GM12865 (cell line): ENCODE measurements at places on chromosomes 3 and 15.

GRCh38 chr3:37028329-37028728 is 35.0 kb downstream of the MLH1 start:
- DNase-seq, result no peak

GRCh38 chr3:120348065-120348990 is 826 bp downstream of the LRRC58 start:
- peak; percentile 75 for DNase-seq

GRCh38 chr15:66630801-66631351 is 65.1 kb upstream of the LCTL start:
- no peak for DNase-seq

GRCh38 chr3:69255928-69256327 is 130.0 kb downstream of the FRMD4B start:
- no peak for DNase-seq

- DNase-seq, result no peak
Observed at GRCh38 chr3:30512576-30512975, 93.8 kb upstream of the TGFBR2 start.

DNA sequence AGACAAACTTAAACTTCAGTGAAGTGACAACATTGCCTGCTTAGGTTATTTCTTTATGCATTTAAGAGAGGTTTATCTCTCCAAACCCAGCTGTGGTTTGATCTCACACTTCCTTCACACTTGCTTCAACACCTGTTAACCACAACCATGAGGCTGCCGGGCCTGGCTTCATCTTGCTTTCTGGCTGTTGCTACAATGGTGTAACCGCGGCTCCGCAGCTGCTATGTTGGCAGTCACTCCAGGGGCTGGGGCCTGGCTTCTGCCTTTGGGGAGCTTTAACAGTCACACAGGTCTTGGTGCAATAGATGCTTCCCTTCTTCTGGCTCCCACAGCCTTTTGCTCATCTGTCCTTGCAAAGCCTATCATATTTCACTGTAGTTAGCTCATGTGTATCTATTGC is 72.9 kb upstream of the MNS1 start:
- DNase-seq, result peak; percentile 9

- no peak for DNase-seq
Observed at GRCh38 chr15:65068403-65068788, 605 bp upstream of the RASL12 start.

DNA sequence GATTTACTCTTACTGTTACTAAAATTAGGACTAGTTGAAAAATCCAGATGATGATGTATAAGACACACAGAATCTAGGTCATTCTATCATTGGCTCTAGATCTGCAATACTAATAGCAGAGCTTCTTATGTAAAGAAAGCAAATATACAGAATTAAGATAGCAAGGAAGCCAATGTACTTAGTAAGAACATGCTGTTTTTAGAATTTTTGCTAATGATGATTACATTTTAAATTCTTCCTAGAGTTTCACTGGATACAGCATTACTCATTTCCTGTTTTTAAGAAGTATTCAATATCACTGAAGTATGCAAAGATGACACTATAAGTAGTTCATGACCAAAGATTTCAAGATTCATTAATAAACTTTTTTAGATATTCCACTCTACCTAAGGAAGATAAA is 60.7 kb downstream of the CFAP20DC start:
- no peak for DNase-seq

DNA sequence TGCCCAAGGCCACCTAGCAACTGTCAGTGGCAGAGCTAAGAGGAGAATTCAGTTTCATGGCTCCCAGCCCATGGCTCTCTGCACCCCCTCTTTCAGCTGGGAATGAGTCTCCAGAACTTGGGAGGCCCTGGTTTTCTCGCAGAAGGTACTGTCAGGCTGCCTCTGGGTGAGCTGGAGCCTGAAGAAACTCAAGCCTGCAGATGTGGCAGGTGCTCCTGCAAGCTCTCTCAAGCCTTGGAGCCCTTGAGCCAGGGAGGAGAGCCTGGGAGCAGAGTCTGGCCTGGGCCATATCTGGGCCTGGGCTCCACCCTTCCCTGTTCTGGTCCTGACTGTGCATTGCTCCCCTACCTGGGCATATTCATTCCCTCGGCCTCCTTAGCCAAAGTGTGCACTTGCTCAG is 74.4 kb upstream of the TLE3 start:
- no peak for DNase-seq

GRCh38 chr15:85403745-85404144 is 23.3 kb downstream of the AKAP13 start:
- DNase-seq, result no peak

- DNase-seq, result peak; percentile 3
Observed at GRCh38 chr3:19248143-19248542, 99.8 kb downstream of the KCNH8 start.

- peak; percentile 19 for DNase-seq
Observed at GRCh38 chr3:188349351-188349901, 195.5 kb downstream of the LPP start.

- no peak for DNase-seq
Observed at GRCh38 chr3:139301183-139301582, 42.6 kb upstream of the MRPS22 start.

DNA sequence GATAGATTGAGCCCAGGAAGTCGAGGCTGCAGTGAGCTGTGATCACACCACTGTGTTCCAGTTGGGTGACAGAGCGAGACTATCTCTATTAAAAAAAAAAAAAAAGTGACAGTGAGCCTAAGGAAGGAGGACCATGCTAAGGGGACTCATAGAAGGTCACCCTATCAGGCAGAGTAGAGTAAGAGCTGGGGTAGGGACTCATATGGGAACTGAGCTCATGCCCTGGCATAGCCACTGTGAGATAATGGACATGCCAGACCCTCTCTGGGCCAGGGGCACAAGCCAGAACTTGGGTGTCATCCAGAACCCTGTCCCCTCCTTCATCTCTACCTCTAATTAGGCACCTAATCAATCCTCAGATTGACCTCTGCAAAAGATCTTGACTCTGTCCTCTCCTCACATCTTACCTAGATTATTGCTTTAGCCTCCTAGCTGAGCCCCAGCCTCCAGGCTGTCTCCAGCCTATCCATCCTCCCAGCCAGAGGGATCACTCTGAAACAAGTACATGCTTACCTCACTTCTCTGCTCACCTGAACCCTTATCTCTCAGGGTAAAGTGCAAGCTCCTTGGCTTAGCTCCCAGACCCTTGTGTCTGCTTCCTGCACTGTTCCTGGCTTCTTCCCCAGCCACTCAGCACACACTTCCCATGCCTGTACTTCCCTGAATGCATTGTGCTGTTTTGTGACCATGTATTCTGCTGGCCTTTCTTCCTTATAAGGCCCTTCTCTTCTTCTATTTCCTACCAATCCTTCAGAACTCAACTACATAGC is 76.4 kb downstream of the DAPK2 start:
- DNase-seq, result peak; percentile 20

- no peak for DNase-seq
Observed at GRCh38 chr15:78069052-78069414, 8.5 kb downstream of the TBC1D2B start.

GRCh38 chr3:140599496-140599895 is 78.4 kb upstream of the TRIM42 start:
- DNase-seq, result no peak

DNA sequence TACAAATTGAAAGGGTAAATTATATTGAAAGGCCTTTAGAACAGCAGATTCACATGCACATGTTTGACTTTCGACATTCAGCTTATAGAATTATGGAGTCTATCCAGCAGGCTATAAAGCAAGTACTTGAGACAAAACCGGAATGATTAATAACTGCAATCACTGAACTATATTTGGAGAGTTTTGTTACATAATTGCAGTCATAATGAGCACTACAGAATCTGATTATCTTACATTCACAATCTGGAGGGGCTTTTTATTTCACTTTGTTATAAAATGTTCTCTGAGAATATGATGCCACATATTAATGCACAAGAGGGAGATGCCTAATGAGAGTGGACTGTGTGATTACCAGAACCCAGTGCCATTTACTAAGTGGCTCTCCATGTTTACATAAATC is 64.3 kb downstream of the NSUN3 start:
- DNase-seq, result no peak

GRCh38 chr15:100880139-100880896 is 687 bp downstream of the ALDH1A3 start:
- DNase-seq, result no peak

DNA sequence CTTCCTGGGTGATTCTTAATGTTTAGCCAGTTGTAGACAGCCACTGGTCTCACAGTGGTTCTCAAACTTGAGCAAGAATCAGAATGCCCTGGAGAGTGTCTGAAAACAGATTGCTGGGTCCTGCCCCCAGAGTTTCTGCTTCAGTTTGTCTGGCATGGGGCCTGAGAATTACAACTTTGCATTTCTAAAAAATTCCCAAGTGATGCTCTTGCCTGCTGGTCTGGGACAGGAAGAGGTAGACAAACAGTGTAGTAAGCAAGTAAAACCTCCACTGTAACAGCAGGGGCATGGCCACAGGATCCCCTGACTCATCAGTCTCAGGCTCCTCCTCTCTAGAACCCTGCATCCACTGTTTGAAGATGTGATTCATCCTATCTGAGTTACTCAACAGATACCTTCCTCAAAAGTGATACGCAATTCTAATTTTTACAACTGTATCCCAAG is 36.5 kb downstream of the DZIP1L start:
- DNase-seq, result no peak

DNA sequence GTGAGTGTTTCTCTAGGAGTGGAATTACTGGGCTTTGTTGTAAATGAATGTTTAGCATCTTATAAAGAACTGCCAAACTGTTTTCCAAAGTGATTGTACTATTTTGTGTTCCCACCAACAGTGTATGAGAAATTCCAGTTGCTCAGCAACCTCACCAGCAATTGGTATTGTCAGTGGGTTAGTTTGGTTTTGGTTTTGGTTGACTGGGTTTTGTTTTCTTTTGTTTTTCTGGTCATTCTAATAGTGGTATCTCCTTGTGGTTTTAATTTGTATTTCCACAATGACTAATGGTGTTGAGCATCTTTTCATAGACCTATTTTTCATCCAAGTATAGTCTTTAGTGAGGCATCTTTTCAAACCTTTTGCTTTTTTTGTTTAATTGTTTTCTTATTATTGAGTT is 27.1 kb downstream of the FILIP1L start:
- peak; percentile 79 for DNase-seq

GRCh38 chr15:93244696-93245660 is 156.0 kb upstream of the RGMA start:
- no peak for DNase-seq

GRCh38 chr3:78698431-78698830 is 1069.4 kb downstream of the ROBO1 start:
- no peak for DNase-seq

DNA sequence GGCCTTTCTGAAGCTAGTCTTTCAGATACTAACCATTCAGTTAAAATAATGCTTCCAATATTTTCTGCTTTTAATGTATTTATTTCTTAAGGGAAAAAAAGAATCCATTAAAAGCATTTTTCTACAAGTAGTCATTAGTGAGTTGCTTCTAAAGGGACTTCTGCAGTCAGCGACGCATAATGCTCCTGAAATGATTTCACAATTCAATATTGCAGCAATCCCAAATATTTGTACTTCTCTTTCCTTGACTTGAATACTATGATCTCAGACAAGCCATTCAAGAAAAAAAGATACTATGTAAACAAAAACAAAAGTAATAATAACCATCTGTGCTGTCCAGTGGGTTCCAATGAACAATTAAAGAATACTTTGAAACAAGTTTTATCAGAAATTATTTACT is 681.0 kb downstream of the DIPK2A start:
- DNase-seq, result no peak

DNA sequence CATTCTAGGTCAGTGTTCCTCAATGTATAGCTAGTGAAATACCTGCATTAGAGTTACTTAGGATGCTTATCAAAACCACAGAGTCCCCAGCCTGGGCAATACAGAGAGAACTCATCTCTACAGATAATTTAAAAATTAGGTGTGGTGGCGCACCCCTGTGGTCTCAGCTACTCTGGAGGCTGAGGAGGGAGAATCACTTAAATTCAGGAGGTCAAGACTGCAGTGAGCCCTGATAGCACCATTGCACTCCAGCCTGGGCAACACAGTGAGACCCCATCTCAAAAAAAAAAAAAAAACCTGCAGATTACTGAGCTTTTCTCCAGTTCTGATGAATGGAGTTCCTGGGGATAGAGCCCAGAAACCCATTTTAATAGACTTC is 10.1 kb upstream of the MINDY2 start:
- DNase-seq, result no peak

- DNase-seq, result no peak
Observed at GRCh38 chr15:35118960-35119359, 33.9 kb upstream of the NANOGP8 start.

DNA sequence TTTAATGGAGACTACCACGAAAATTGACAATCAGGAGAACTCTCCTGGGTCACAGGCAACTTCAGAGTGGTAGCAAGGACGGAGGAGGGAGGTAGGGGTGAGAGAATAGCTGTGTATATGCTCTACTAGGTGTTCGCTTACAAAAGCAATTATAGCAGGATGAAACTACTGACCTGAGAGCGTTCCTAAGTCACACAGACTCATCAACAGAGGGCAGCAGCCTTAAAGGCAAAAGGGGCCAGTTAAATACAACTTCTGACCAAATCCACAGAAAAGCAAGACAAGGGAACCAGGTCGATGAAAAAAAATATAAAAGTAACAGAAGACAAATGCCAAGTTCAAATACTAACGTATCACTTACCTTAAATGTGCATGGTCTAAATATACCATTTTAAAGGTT is 894.6 kb downstream of the PLOD2 start:
- peak; percentile 12 for DNase-seq

DNA sequence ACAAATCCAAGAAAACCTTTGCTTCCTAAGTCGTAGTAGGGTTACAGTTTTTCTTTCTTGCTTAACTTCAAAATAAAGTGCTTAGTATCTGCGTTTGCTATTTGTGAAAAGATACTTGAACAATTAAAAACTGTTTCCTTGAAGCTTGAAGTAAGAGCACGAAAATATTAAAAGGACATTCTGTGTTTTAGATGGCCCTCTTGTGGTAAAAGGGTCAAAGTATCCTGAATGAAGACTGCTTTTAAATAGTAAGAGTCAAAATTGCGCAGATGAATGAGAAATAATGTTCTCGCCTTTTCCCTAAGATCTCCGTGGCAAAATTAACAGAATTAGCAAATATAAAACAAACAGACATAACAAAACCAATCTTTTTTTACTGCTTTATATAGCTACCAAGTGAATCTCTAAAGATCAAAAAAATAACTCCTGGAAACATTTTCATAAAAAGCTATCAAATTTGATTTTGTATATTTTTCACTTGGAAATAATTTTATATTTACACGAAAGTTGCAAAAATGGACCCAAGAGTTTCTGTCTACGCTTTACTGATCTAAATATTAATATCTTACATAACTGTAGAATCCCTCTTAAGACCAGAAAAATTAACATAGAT is 175.4 kb downstream of the MBNL1 start:
- DNase-seq, result peak; percentile 67

DNA sequence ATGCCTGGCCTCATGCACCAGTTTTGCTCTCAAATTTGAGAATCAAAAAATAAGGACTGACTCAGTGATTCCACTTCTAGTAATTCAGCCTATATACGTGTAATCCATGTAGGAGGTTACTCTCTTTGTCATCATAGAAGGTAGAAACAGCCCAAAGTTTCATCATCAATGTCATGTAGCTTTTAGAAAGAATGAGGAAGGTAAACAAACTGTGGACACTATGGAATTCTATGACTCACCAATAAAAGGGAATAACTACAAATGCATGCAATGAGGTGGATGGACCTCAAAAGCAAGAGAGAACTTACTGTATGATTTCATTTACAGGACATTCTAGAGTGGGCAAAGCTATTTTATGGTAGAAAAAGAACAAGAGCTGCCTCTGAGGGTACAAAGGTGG is 93.2 kb upstream of the LRIG1 start:
- DNase-seq, result no peak
